Activated naive CD4-positive, alpha-beta T cell treated with anti-CD3 and anti-CD28 coated beads, Interleukin-2, amount 50 U/mL, for 72 hours (primary cell): ENCODE measurements at places on chromosomes 3 and 15. TPM values are rescaled to one million over a fixed set of nuclear protein-coding genes. Genes with fewer than 3 reads are reported as not detected.

Gene FAM81A
- 0.09 TPM for total RNA-seq

Gene SAMMSON
- not detected for total RNA-seq

Gene CCDC54
- not detected for total RNA-seq

Gene STAC
- not detected for total RNA-seq

Gene ITGB5
- 1.5 TPM for total RNA-seq

- no peak for DNase-seq
These were observed 420.2 kb upstream of the ROBO1 start for GRCh38 chr3:80187981-80188380.

DNA sequence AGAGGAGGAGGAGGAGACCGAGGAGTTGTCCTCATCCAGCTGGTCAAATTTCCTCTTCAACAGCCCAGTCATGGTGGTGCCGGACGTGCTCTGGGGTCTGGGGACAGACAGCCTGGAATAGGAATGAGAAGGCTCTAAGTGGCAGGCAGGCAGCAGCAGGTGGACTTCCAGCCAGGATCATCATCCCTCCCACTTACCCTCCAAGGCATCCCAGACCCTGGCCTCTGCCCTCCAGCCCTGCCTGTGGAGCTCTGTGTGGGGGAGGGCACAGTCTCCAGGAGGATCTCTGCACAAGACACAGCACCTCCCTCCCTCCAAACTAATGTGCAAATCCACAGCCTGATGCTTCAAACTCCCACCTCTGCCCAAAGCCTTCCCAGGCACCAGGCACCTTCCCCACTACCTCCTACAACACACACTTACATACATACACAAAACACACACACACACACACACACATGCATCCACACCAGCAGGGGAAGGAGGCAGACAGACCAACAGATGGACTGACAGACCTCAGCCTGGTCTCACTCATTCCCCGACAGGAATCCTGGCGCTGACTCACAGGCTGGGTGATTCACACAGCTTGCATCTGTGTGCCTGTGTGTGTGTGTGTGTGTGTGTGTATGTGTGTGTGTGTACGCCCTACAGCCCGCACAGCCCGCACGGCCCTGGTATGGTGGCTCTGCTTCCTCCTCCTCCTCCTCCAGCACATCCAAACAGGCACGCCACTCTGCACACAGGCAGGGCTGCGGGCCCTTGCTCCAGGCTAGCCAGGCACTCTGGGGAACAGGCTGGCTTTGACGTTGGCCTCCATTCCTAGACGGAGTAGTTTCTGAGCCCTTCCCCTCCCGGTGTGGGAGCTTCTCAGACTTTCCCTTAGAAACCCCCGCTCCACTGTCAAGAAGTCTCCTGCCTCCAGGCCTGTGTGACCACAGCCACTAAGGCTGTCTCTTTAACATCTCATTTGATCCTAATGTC is 6.5 kb downstream of the CSRNP1 start:
- DNase-seq, result peak; percentile 78

DNA sequence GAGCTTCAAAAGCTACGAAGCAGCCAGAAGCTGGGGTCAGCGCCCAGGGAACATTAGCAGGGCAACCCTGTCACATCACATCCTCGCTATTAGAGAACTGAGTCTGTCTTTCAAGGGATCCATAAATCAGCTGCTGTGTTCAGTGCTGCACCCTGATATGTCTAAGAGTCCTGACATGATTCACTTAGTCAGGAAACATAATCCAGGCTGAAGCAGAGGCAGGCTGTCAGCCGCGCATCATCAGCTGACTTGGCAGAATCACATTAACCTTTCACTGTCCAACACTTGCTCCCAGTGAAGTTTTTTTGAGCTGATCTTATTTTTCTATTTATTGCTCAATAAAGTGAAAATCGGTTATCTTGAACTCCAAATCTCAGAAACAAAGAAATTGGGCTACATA is 23.5 kb downstream of the MYH15 start:
- DNase-seq, result no peak

GRCh38 chr15:74403991-74404563 is 29.7 kb downstream of the SEMA7A start:
- DNase-seq, result no peak

DNA sequence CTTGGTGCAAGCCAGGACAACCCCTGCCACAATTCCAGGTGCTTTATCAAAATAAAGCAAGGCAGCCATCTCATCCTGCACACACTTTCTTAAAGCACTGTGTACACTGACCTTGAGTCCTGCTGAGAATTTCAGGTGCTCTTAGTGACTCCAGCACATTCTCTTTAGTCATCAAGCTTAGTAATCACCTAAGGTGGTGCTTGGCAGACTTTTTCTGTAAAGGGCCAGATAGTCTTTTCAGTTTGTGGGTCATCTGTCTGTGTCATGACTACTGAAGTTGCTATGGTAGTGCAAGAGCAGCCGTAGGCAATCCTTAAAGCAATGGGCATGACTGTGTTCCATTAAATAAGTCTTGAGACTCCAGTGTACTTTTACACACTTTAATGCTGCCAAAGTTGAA is 36.4 kb downstream of the RIOX2 start:
- no peak for DNase-seq

GRCh38 chr15:78312957-78313356 is 13.5 kb upstream of the SKIC8 start:
- no peak for DNase-seq

- peak; percentile 68 for DNase-seq
These were observed at the start of gene TTLL13 for GRCh38 chr15:90249203-90249863. Gene TTLL13 (plus strand): TSS chr15:90249556. CDS start chr15:90250631, 1,075 bp downstream.

DNA sequence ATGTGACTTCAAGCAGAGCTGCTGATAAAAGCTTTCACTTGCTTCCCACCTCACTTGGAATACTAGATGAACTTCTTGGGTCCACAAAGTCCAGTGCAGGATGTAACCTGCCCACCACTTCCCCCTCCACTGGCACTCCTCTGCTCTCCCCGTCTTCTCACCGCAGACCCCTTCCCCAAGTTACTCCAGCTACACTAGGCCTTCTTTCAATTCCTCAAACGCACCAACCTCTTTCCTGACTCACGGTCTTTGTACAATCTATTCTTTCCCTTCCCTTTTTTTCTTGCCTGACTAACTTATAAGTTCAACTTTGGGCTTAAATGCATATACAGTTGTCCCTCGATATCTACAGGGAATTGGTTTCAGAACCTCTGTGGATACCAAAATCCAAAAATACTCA is 5.2 kb upstream of the ATP13A3 start:
- no peak for DNase-seq

DNA sequence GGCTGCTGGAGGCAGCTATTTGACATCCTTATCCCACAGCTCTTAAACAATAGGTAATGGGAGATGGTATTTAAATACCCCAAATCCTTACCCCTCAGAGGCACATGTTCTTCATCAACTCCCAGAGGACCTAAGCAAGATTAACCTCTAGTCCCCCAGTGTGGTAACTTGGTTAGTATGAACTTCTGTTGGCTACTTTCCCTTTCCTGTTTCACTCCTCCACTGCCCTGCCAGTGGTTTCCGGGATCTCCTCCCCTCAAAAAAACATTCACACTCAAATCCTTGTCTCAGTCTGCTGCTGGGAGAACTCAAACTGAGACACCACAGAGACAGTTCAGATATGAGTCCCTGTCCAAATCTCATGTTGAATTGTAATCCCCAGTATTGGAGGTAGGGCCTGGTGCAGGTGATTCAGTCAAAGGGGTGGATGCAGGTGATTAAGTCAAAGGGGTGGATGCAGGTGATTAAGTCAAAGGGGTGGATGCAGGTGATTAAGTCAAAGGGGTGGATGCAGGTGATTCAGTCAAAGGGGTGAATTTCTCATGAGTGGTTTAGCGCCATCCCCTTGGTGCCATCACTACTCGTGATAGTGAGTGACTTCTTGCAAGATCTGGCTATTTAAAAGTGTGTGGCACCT is 335.0 kb upstream of the CTNNB1 start:
- no peak for DNase-seq

- no peak for DNase-seq
These were observed 44.5 kb downstream of the OSBPL10 start for GRCh38 chr3:31936420-31937060.

DNA sequence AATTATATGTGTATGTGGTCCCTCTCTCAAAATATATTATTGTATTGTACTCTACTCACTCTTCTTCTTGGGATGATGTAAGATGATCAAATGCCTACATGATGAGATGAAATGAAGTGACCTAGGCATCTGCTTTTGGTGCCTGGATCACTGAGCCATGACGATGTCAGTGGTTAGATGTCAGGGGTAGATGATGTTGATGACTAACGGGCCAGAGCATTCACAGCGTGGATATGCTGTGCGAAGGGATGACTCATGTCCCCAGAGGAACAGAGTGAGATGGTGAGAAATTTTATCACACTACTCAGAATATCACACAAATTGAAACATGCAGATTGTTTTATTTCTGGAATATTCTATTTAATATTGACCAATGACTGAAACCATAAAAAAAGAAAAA is 233.9 kb upstream of the CADM2 start:
- DNase-seq, result no peak

- no peak for DNase-seq
These were observed 3.4 kb downstream of the PHLDB2 start for GRCh38 chr3:111862415-111862814.

DNA sequence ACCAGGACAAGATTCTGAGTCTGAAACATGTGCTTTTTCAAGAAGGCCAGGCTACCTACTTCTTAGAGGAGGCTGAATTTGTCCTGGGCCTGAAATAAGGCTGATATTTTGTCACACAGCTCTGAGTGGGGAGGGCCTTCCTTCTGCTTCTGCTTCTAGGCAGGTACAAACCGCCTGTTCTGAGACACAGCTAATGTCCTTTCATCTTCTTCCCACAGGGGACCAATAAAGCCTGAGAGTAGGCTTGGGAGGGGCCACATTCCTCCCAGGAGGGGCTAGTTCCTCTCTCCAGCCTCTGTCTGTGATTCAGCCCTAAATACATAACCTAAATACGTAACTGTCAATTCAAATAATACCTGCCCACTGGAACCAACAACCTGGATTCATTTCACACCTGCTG is 34.8 kb downstream of the CRYGS start:
- no peak for DNase-seq
